ENCODE measurements at places on chromosomes 6 and 20. TPM values are rescaled to one million over a fixed set of nuclear protein-coding genes. Genes with fewer than 3 reads are reported as not detected.

CRISP3 gene
- total RNA-seq = not detected

VNN1 gene
- 0.32 TPM for total RNA-seq

SAMD10 gene
- total RNA-seq = 7.8 TPM

GSTA3 gene
- not detected for total RNA-seq

TSHZ2 gene
- total RNA-seq = 15.0 TPM

Measured in dorsolateral prefrontal cortex (tissue), 122 donors.